ENCODE measurements at places on chromosomes 13 and 19. TPM values are rescaled to one million over a fixed set of nuclear protein-coding genes. Genes with fewer than 3 reads are reported as not detected.

DNA sequence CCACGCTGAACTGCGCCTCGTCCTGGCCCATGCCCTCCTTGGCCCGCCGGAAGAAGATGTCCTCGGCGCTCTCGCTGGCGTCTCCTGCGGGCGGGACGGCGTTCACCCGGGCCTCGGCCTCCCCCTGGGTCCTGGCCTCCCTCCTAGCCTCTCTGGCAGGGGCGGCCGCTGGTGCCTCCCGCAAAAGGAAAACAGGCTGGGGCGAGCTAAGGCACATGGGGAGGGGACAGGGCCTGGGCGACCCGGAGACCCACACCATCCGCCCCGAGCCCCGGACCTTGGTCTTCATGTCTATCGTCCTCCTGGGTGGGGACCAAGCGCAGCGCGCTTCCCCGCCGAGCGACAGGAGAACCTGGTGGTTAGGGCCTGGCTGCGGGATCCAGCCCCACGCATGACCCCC is 5.7 kb upstream of the TBXA2R start:
- H3K27me3 ChIP-seq, result no peaks in the 10 kb centered on the region
- no peaks in the 10 kb centered on the region for H3K36me3 ChIP-seq
- no peaks in the 10 kb centered on the region for H3K4me1 ChIP-seq
- no peak for DNase-seq

DNA sequence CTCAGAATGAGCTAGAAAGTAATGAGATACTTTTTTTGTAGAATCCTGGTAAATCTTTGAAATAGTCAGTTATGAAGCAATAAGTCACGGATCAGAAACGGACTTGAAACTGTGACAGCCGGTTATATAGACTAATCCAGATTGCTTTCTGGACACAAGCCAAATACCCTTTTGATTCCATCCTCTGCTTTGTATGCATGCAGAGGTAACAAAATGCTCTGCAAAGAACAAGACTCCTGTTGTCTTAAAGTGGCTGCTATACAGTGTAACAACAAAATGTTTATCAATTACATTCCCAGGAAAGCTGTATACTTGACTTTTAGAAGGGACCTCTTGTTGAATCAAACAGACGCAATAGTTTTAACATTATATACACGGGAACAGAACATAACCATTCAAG is 66.5 kb upstream of the STARD13 start:
- no peaks in the 10 kb centered on the region for H3K4me1 ChIP-seq
- H3K4me3 ChIP-seq, result no peak overlapping the region
- H3K27me3 ChIP-seq, result no peaks in the 10 kb centered on the region
- no peak overlapping the region for H3K27ac ChIP-seq
- DNase-seq, result no peak

DNA sequence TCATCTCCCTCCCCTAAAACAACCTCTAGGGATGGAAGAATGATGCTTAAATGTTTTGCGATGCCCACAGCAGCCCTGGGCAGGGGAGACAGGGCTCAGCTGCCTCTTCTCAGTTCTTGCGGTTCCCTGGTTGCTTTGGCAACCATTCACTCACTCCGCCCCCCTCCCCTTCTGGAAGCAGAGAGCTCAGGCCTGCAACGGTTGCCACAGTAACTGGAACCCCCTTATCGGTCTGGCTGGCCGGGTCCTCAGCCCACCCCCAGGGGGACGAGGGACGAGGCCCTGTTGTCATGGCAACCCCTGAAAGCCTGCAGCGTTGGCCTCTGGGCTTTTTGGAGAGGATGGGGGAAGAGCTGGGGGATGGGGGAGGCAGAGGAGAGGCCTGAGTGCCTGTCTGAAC is 19.5 kb downstream of the NOVA2 start:
- H3K27me3 ChIP-seq, result no peaks in the 10 kb centered on the region
- H3K4me1 ChIP-seq, result no peaks in the 10 kb centered on the region
- no peak overlapping the region for H3K27ac ChIP-seq
- H3K36me3 ChIP-seq, result no peaks in the 10 kb centered on the region

- no peak overlapping the region for H3K4me3 ChIP-seq
- no peaks in the 10 kb centered on the region for H3K4me1 ChIP-seq
- no peaks in the 10 kb centered on the region for H3K27me3 ChIP-seq
- H3K36me3 ChIP-seq, result no peaks in the 10 kb centered on the region
- DNase-seq, result no peak
Observed at GRCh38 chr13:26811581-26811980, 51.0 kb upstream of the GPR12 start.

GRCh38 chr19:16779539-16780163 is 49.5 kb upstream of the SIN3B start:
- no peak overlapping the region for H3K27ac ChIP-seq
- no peak for DNase-seq
- H3K36me3 ChIP-seq, result no peaks in the 10 kb centered on the region
- H3K4me3 ChIP-seq, result no peak overlapping the region

DNA sequence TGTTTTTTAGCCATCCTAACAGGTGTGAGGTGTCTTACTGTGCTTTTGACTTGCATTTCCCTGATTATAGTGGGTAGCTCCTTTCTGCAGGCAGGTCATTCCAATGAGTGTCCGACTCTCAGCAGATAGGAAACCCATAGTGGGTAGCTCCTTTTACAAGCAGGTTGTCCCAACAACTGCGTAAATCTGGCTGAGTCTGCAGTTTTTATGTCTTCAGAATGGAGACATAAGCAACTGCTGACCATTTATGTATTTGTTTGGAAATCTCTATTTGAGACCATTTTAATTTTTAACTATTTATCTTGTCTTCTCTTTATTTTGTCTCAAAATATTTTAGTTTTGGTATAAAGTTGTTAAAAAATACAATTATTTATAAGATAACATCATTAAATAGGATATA is 839.4 kb downstream of the SLITRK6 start:
- H3K27ac ChIP-seq, result no peak overlapping the region
- H3K36me3 ChIP-seq, result no peaks in the 10 kb centered on the region
- H3K4me3 ChIP-seq, result no peak overlapping the region

- H3K27ac ChIP-seq, result no peak overlapping the region
- no peak overlapping the region for H3K4me3 ChIP-seq
- H3K4me1 ChIP-seq, result no peaks in the 10 kb centered on the region
- no peaks in the 10 kb centered on the region for H3K27me3 ChIP-seq
- H3K36me3 ChIP-seq, result no peaks in the 10 kb centered on the region
Observed at GRCh38 chr19:30547246-30547645, 175.1 kb downstream of the ZNF536 start.

GRCh38 chr19:50482271-50482855 is 5.7 kb upstream of the GARIN5A start:
- no peaks in the 10 kb centered on the region for H3K27me3 ChIP-seq
- peaks cover under 1% of the 10 kb centered on the region for H3K4me1 ChIP-seq
- H3K27ac ChIP-seq, result no peak overlapping the region

Gene CALR3
- total RNA-seq, result not detected

Gene TSHZ3
- total RNA-seq, result 1.6 TPM

Gene CD209
- total RNA-seq, result 0.42 TPM

Gene NPHS1
- not detected for total RNA-seq

Gene HIF3A
- 8.0 TPM for total RNA-seq

All from right lobe of liver (tissue), 6 donors.